ENCODE measurements at places on chromosomes 1 and 21. TPM values are rescaled to one million over a fixed set of nuclear protein-coding genes. Genes with fewer than 3 reads are reported as not detected.

The OR14K1 gene
- not detected for total RNA-seq

The ZFYVE9 gene
- 4.5 TPM for total RNA-seq

The POLR3GL gene
- 17.3 TPM for total RNA-seq

The SPATA45 gene
- not detected for total RNA-seq

The FCRL5 gene
- total RNA-seq: 7.8 TPM

The RGS4 gene
- not detected for total RNA-seq

Data from GM12878 (cell line).